ENCODE measurements at places on chromosomes 3 and 15.

- DNase-seq: no peak
These were observed 69.0 kb upstream of the HRH1 start for GRCh38 chr3:11085093-11085840.

GRCh38 chr3:42134867-42135464 is 43.8 kb downstream of the TRAK1 start:
- DNase-seq: no peak

DNA sequence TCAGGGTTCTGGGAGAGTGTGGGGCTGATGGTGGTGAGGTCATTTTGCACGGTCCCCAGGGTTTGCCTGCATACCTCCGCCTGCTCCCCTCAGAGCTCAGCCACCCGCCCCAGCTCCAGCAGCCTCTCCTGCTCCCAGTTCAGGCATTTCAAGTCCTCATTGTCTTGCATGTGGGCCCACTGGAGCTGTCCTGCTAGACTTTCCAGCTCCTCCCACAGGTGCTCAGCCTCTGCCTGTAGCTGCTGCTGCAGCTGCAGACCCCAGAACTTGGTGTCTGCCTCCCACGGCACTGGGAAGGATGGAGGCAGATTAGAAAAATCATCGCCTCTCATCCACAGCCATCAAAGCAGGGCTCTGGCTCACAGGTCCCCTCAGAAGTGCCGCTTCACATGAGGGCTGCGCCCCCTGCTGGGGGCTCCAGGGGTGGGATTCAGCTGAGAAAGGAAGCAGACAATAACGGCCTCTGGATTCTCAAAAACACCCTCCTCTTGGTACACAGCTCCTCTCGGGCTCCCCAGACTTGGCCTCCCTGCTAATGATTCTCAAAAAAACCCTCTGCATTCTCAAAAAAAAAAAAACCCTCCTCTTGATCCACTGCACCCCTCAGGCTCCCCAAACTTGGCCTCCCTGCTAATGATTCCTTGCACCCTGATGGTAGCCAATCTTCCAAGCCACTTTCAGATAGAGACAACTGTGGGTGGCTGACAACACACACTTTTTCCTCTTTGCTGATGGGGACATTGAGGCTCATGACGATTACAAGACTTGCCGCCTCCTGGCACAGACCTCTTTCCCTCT is 89.3 kb upstream of the C2CD4B start:
- DNase-seq: peak; percentile 29

DNA sequence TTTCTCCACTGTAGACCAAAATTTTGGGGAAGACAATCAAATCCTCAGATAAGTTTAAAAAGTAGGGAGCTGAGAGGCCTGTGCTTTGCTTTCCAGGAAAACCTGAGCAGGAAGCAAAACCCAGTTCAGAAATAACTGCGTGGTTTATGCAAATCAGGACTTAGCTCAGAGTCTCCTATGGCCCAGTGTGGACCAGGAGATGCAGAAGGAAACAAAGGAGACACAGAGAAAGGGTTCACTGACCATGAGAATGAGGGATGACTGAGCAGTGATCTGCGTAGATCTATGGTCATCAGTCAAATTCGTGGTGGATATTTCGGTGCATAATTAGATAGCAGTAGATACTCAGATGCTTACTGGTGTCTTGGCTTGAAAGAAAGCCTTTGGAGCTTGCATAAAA is 196.6 kb downstream of the TPRG1 start:
- DNase-seq: no peak

DNA sequence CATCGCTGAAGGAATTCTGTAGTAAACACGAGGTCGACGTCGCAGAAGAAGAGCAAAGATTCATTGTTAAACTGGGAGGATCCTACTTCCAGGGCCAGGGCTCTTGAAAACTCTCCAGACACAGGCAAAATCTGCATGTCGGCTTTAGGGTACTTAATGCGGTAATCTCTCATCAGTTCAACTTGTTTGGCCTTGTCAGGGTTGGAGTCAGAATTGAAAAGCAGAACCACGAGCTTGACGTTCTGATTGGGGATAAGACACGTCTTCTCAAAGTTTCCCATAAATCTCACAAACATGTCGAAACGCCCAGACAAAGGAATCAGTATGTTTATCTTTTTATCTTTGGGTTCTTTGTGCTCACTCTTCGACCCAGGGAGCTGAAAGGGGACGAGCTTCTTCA is 74.0 kb downstream of the CHSY1 start:
- DNase-seq: peak; percentile 29
